ENCODE measurements at places on chromosomes 7 and 10. TPM values are rescaled to one million over a fixed set of nuclear protein-coding genes. Genes with fewer than 3 reads are reported as not detected.

DNA sequence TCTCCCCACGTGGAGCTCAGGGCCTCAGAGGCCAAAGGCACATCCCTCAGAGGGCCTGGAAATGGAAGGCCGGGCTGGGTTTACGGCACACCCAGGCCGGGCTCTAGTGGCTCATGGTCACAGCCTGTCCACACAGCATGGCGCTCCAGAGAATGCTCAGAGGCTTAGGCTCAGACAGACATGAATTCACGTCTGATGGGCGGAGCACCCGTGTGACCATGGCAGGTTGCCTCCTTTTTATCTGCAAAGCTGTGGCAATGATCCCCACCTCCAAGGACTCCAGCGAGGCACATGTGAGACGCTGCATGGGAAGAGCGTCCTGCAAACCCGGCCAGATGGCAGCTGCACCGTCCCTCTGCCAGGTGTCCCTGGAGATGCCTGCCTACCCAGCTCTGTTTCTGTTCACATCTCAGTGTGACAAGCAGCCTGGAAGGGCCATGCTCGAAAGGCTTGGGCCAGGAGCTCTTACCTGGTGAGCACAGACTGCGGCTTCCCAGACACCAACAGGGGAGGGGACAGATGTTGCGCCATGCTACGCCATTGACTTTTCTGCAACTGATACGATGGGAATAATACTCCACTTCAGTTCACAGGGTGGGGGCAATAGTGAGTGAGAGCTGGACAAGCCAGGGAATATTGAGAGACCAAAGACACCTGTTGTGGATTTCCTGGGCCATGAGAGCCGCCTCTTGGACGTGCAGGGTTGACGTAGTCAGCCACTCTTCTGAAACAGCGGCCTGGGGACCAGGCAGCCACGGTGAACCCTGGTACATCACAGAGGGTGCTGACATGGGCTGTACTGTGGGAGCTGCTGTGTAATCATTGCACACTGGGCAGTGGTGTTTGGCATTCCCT lies 34.4 kb upstream of the FAM20C start:
- DNase-seq: no peak

DNA sequence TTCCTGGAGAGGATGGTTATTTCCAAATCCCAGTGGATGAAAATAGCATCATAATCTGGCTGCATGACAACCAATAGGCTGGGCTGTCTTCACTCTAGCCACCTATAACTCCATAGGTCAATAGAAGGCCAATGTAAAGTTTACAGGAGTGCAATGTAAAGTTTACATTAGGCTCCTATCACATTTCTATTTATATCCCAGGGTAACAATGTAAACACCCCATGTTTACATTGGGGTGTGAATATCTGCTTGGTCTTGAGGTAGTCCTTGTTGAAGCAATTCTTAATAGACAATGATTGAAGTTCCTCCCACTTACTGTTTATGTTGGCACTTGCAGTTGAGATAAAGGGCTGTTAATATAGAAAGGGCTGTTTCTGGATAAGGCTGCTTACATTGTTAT lies 21.5 kb downstream of the CH25H start:
- no peak for DNase-seq

DNA sequence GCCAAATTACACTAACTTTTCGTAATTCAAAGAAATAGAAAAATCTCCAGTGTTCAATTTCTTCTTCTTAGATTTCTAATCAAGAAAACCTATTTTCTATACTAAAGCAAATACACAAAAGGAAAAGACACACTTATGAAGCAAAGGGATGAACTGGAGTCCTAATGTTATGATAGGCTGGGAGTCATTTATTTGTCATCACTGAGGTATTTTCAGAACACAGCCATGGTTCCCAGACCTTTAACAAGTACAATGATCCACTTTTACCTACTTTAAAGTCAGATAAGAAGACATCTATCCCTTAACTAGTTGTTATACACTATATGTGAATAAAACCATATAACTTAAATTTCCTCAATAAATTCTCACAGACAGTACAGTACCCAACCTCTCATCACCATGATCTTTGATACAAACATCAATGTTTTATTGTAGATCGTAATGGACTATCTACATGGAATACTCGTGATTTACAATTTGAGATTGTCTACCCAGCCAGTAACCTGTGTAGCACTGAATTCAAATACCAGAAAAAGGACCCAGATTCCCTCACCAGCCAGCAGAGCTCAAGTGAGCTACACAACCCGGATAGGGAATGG lies 12.5 kb downstream of the ASNS start:
- DNase-seq: no peak

- DNase-seq: no peak
Measured at GRCh38 chr10:59668096-59668495, 41.6 kb downstream of the SLC16A9 start.

Gene CUZD1
- total RNA-seq: not detected

Gene CCL24
- not detected for total RNA-seq

Gene FZD1
- 16.5 TPM for total RNA-seq

Gene CLCN1
- total RNA-seq: not detected

All from vagina (tissue), 2 donors.